ENCODE measurements at places on chromosomes 6 and 20.

DNA sequence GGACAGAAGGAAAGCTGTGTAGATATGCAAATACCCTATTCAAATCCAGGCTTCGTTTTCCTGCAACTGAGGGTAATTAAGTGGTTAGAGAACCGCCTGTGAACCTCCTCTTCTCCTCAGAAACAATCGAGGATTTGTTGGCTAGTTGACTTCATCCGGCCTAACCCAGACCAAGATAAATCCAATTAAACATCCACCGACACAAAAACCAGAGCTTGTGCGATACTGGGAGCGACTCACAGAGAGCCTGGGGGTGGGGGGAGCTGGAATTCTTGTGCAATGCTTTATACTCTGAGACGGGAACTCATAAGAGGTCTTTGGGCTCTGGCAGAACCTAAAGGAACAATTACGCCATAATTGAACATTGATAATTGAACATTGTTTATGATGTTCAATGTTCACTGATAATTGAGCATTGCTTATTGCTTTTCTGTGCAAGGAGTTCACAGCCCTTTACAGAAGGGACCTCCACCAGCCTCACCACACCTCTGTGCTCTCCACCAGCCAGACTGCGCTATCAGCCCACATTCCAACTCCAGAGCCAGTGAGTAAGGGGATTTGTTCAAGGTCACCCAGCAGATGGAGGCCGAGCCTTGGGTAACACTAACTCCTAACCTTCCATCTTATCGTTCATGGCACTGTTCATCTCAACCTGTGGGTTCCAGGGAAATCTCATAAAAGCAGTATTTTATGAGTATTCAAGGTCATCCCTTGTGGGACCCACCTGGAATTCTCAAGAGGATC lies 429.6 kb upstream of the JARID2 start:
- no peak for DNase-seq

DNA sequence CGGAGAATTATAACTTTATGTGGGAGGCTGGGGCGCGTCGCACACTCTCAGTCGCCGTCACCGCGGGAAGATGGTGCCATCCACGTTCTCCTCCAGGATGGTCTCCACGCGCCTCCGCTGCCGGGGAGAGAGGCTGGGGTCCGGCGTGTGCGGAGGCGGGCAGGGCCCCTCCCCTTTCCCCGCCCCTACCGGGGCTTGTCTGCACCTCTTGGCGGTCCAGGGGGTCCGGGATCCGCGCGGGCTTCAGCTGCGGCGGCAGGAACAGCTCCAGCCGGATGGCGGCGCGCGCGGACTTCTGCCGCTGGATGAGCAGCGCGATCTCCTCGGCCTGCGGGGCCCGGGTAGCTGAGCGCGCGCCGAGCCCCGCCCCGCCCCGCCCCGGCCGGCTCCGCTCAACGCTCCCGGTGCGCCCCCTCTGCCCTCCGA lies 807 bp downstream of the LKAAEAR1 start:
- DNase-seq = peak; percentile 77

- DNase-seq = no peak
These were observed 122.1 kb upstream of the BCLAF1 start for GRCh38 chr6:136411453-136412354.

DNA sequence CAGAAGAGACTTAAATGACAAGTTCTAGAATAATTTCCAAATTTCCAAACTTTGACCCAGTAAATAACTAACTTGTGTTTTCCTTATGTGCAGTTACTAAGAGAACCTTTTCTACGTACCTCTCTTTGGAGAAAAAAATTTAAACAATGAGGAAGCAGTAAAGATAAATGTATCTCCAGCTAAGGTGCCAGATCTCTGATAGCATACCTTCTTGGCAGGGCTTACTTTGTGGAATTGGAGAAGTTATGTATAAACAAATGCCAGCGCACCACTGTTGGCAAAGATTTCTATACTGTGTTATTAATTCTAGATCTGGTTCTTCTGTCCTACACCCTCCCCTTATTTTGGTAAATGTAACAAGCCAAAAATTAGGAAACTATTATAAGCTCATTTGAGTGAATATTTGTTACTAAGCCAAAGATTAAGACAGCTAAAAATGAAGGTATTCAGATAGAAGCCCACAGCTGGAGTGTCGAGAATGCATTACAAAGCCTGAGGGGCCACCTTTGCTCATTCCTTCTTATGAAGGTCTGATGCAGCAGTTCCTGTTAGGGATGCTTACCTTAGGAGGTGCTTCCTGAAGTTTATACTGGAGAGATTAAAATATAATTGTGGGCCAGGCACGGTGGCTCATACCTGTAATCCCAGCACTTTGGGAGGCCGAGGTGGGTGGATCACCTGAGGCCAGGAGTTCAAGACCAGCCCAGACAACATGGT lies 373.1 kb upstream of the SOX4 start:
- no peak for DNase-seq

- no peak for DNase-seq
These were observed 131.9 kb downstream of the GJA10 start for GRCh38 chr6:90026216-90026615.

GRCh38 chr6:90190752-90191395 lies 105.8 kb downstream of the BACH2 start:
- DNase-seq = no peak

DNA sequence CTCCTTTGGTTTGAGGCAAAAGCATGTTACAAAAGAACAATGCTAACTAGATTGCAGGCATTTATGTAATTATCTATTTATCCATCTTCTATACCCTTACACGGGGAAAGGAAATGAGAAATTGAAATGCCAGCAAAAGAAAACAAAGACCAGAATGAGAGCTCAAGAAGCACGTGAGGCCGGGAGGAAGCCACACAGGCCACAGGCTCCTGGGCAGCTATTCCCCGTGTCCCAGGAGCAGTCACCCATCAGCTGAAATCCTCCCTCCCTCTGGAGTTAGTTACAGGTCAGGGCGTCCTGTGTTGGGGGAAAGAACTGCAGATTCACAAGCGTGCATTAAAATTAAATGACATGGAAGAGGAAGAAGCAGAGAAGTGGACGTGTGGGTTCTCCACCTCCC lies 64.7 kb upstream of the RPS6KA2 start:
- no peak for DNase-seq

- no peak for DNase-seq
These were observed 106.9 kb downstream of the IPCEF1 start for GRCh38 chr6:154249499-154250298.

GRCh38 chr6:92723390-92723931 lies 695.9 kb downstream of the EPHA7 start:
- DNase-seq = no peak

GRCh38 chr6:13764996-13765395 lies 49.4 kb downstream of the MCUR1 start:
- DNase-seq = no peak

DNA sequence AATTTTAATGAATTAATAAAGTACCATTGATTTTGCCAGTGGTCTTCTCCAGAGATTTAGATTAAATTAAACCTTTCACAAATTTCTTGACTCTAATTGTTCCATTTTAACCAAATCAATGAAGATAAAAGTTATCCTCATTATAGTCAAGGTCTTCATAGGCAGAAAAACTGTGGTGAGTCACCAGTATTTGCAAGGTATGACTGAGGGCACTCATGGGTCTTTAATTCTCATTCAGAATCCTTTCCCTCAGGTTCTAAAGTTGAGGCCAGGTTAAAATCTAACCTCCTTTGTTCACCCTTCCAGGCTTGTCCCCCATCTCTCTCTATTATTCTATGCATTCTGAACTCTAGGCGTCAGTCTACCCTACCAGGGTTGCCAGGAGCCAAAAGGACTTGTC lies 93.9 kb downstream of the JAG1 start:
- no peak for DNase-seq

DNA sequence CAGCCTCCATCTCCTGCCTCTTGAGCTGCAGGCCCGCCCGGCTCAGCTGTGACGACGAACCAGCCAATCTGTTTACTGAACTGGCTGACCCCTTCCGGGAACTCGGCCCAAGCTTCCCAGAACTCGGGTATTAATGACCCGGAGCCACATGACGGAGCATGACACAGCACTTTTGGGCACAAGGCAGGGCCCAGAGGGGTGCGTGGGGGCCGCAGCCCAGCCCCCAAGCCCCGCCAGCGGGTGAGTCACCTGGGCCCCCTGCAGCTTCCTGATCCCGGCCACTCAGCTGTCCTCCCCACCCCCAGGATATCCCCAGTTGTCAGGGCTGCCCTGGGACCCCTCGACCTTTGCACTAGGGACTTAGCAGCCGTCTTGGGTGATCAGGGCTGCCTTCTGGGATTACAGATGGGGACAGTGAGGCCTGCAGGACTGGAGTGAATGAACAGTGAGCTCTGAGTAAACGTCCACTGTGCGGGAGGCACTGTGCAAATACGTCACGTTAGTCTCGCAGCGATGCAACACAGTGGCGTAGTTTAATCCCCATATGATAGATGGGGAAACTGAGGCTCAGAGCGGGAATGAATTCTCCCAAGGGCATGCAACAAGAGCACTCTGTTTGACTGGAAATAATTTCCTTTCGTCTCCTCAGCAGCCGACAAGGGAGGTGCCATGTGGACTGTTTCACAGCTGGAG lies 102.1 kb downstream of the CEBPB start:
- DNase-seq = peak; percentile 90

- DNase-seq = no peak
These were observed 2.7 kb upstream of the RHAG start for GRCh38 chr6:49639177-49639817.

DNA sequence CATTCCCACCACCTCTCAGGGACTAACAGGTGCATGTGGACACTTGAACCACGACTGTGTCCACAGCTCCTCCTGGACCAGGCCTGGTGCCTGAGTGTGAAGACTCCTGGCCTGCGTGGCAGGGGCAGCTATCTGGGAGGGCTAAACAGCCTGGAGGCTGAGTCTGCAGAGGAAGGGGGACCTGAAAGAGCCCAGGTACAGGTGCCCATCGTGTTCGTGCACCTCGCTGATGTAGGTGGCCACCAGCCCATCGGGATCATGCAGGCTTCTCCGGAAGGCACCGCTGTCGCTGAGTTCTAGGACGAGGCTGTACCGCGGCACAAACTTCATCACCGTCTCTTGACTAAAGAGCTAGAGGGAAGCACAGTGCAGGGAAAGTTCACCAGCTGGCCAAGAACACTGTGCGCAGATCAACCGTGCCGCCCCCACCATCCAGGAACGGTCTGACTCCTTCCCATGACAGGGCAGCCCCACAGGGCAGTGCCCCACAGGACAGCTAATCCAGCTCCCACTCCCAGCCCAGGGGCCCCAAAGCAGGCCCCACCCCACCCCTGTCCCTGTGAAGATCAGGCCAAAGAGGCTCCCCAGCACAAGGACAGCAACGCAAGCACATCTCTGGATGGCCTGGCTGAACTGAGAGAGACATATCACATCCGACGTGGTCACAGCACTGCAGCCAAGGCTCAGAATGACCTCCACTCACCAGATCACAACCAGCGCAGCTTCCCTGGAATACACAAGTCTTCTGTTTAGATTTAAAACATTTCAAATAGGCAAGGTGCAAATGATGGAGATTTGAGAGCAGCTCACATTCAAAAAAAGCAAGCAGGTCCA lies 14.8 kb downstream of the CST7 start:
- no peak for DNase-seq

DNA sequence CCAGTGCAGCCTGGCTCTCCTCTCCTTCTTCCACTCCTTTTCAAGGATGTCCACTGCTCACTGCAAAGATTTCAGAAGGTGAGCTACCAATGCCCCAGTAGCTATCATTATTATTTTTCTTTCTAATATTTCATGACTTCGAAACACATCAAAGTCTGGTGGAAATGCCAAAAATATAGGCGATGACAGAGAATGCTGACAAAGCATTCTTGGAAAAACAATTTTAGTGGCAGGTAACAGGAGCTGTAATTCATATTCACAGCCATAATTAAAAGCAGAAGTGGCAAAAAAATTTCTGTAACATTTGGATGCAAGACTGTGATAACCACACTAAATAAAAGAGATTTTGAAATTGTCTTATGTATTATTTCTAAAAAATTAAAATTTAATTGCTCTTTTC lies 133.6 kb downstream of the RALGAPA2 start:
- DNase-seq = no peak

DNA sequence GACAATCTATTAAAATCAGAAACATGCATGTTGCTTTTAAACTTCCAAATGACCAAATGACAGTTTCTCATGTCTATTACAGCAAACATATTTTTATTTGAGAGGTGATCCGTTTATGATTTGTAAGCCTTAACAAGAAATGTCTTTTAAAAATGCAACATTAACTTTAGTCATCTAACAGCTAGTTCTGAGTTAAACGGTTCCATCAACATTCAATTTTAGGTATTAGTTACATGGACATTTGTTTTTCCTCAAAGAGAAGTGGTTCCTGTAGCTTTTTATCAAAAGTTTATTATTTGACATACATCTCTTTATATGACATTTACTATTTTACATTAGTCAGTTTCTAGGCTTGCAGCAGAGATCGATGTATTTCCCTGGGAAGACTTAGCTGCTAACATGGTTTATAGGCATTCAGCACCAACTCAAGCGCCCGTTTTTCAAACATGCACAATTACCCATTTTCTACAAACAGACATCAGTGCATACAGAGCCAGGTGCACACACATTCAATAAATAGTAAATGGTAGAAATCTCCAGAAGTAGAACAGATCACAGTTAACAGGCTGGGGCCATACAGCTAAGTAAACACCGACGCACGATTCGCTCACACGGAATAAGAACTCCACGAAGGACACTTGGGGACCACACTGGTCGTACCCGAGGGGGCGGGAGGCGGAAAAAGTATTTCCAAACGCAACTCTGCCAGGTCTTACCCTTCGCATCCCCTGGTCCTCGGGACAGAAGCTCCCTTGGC lies 882 bp downstream of the CNR1 start:
- DNase-seq = no peak

DNA sequence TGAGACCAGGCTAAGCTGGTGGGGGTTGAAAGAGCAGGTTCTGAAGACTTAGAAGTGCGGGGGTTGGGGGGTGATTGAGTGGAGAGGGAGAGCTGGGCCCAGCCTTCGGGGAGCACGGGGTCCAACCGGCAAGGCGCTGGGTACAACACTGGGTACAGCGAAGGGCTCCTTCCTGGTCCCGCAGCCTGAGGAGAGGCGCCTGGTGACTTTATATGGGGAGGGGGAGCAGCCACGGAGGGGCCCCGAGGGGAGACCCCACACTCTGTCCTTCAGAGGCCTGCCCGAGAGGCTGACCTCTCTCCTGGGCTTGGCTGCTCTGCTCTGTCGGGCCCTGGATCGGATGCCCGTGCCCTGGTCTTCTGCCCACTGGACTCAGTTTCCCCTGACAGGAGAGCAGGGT lies 10.4 kb upstream of the NTSR1 start:
- peak; percentile 5 for DNase-seq

GRCh38 chr6:43488667-43489276 lies 11.4 kb downstream of the TJAP1 start:
- no peak for DNase-seq

GRCh38 chr6:81900616-81901015 lies 148.1 kb upstream of the TENT5A start:
- no peak for DNase-seq

- no peak for DNase-seq
These were observed 100.6 kb downstream of the DCDC2 start for GRCh38 chr6:24257282-24257681.

Data from heart right ventricle (tissue), 16 donors.